ENCODE measurements at places on chromosomes 3 and 15.

- ATAC-seq = no peak
Measured at GRCh38 chr3:51836606-51837005, 24.8 kb upstream of the IQCF2 start.

GRCh38 chr15:67998599-67999133 is 55.4 kb upstream of the PIAS1 start:
- no peak for ATAC-seq

- no peak for ATAC-seq
Measured at GRCh38 chr3:197256836-197257444, 41.5 kb downstream of the DLG1 start.

GRCh38 chr3:62364191-62364590 is 9.2 kb downstream of the FEZF2 start:
- ATAC-seq = no peak

- no peak for ATAC-seq
Measured at GRCh38 chr3:172253200-172253599, 195.1 kb downstream of the GHSR start.

DNA sequence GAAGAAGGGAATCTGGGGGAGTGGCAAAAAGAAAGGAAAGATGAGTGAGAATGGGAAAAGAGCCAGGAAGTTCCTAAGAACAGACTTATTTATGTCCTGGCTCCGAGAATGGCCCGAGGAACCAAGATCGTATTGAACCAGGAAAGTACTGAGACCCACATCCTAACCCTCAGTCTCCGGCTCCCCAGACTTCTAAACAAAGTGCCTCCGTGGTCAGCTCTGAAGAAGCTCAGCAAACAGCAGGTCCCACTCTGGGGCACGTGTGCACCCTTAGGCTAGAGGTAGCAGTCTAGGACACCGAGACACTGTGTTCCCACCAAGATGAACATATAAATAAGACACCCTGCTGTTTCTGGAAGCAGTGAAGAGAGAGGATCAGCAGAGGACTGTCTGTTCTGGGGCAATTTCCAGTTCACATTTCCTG is 307.4 kb downstream of the NTRK3 start:
- peak; percentile 54 for ATAC-seq

GRCh38 chr3:172354931-172355499 is 93.2 kb downstream of the GHSR start:
- ATAC-seq = no peak

DNA sequence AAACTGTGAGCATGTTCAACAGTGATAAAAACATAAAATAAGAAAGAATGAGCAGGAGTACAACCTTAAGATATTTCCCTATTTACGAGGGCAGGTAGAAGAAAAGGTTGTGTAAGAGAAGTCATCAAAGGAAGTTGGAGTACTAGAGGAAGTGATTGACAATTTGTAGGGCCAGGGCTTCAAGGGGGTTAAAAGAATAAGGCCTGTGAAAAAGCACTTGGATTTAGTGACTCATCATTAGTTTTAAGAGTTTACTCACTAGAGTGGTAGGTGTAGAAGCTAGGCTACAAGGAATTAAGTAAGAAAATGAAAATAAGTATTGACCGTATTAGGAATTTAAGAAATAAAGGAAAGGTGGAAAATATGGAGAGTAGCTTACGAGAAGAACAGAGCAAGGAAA is 23.6 kb downstream of the KCNMB3 start:
- ATAC-seq = no peak

DNA sequence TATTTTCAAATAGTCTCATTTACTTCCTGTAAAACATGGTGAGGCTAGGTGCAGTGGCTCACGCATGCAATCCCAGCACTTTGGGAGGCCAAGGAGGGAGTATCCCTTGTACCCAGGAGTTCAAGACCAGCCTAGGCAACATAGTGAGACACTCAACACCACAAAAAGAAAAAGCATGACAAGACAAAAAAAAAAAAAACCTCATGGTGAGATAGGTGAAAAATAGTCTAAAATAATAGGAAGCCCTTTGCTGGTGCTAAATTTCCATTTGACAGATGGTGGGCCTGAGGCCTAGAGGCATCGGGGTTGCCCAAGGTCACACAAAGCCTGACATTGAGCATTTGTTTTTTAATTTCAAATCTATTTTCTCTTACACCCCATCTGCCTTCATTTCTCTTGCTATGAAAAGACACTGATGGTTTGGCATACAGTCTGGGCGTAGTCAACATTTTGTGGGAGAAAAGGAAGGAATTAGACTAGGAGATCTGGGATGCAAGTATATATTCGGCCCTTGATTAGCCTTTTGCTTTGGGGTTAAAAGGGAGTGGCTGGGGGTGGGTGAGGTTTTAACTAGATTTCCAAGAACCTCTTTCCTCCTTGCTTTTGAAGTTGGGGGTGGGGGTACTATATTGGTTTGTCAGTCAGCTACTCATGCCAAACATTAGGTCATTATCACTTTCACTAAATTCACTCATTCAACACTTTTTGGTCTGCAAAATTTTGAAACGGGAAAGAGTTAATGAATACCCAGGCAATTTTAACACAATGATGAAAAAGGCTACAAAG is 11.3 kb downstream of the RAB8B start:
- no peak for ATAC-seq

GRCh38 chr3:96863129-96863740 is 48.8 kb downstream of the EPHA6 start:
- ATAC-seq = no peak

GRCh38 chr3:11769704-11770476 is 76.8 kb downstream of the TAMM41 start:
- ATAC-seq = peak; percentile 6

- no peak for ATAC-seq
Measured at GRCh38 chr3:988785-989184, 104.0 kb upstream of the CNTN6 start.

- ATAC-seq = no peak
Measured at GRCh38 chr3:108388136-108389132, 92.1 kb downstream of the HHLA2 start.

- no peak for ATAC-seq
Measured at GRCh38 chr3:26091096-26091495, 301.2 kb downstream of the OXSM start.

DNA sequence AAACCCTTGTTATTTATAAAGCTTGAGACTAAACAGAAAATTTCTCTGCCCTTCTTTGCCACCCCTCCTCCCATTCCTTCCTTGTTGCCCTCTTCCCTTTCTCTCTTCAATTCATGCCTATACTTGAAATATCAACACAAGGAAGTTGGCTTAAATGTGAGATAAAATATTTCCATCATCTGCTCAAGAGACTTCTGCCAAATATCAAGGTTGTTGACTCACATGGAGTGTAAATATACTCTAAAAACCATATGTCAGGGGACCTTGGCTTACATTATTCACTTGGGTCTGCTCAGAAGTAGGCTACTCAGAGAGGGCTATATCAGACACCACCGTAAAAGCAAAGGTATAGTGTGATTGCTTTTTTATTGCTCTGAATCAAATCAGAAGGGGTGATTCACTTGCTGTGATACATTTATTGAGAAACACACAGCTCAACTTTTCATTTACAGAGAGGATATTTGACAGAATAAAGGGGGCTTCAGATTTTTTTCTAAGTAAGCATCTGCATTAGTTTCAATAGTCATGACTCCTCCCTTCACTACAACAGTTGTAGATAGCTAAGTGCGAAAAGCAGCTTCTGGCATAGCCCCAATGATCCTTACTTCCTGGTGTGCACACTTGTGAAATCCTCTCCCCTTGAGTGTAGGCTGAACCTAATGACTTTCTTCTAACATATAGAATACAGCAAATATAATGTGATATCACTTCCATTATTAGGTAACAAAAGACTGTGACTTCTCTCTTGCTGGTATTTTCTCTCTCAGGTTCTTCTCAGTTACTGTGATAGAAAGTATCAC is 386.2 kb downstream of the EFHB start:
- no peak for ATAC-seq

DNA sequence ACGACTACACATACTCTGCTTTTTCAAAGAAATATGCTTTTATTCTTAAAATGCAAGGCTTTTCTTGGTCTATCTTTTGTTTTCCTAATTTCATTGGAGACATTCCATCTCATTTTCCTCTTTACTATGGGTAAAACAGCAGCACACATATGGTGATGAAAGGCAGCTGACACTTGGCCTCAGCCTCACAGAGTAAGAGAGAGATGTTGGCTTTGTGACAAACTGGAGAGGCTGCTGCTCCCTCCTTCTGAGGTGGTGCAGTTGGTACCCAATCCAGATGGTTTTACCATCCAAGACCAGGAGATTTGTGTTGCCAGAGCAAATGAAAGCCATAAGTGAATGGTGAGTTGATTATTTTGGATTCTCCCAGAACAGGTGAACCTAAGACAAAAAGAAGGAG is 13.2 kb upstream of the SLC2A2 start:
- ATAC-seq = no peak

- ATAC-seq = no peak
Measured at GRCh38 chr3:147191795-147192385, 214.5 kb downstream of the ZIC4 start.

GRCh38 chr15:28956491-28956890 is 70.7 kb downstream of the APBA2 start:
- ATAC-seq = no peak
